Testis (tissue), 5 donors: ENCODE measurements at places on chromosomes 5 and 9.
A peak's percentile ranks its signal among the peaks of the same experiment; 100 is the strongest.

DNA sequence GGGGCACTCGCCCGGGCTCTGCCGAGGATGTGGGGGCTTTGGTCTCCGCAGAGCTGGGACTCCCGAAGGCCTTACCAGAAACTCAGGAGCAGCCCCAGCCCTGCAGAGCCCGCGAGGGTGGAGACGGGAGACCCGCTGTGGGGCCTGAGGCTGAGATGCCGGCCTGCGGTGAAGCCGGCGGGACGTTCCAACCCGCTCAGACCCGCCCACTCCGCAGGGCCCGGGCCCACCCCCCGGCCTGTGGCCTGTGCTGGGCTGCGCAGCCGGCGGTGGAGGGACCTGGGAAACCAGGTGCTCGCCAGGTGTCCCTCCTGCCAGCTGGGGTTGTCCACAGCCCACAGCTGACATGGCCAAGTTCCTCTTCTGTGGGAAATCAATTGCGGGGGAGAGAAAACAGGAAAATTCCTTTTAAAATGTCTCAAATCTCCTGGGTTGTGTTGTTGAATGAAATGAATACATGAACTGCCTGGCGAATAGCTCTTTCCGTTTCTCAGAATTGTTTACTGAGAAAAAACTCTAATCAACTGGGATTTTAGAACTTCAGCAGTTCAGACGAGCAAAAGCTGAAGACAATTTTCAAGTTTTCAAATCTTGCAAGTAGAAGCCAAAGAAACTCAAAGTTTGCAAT lies 49.0 kb upstream of the IRX4 start:
- DNase-seq = peak; percentile 48

- no peak for DNase-seq
Observed at GRCh38 chr5:50658246-50658645, 8.2 kb upstream of the PARP8 start.

DNA sequence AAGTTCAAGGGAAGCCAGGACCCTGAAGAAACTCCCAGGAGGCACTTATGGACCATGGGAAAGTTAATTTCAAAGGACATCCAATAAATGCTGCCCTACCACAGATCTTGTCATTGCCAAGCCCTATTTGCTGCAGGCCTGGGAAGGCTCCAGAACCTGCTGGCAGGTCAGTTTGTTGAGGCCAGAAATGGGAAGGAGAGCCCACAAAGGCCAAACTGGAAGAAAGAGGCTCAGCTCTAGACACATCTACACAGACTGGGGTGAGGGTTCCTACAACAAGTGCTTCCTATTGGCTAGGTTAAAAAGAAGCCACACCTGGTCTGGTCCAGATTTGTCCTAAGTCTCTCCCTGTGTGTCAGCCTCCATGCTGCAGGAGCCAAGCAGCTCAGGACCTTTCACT lies 94.4 kb downstream of the SIL1 start:
- DNase-seq = no peak

GRCh38 chr5:65722575-65723403 lies 784 bp downstream of the NLN start:
- peak; percentile 27 for DNase-seq

DNA sequence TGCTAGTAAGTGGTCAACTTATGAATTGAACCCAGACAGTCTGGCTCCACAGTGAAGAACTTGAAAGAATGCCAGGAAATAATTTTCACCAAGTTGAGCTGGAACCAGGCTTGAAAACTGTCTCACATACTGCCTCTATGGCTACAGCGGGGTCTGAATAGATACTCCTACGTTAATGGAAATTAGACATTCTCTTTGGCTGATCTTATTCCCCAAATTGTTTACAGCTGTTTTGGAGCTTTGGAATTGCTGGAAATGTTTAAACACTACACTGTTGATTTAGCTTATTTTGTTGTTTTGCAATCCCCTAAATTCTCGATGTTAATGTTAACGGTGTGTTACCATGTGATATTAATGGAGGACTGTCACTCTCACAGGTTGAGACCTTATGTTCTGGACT lies 146.4 kb downstream of the FBXL7 start:
- no peak for DNase-seq

DNA sequence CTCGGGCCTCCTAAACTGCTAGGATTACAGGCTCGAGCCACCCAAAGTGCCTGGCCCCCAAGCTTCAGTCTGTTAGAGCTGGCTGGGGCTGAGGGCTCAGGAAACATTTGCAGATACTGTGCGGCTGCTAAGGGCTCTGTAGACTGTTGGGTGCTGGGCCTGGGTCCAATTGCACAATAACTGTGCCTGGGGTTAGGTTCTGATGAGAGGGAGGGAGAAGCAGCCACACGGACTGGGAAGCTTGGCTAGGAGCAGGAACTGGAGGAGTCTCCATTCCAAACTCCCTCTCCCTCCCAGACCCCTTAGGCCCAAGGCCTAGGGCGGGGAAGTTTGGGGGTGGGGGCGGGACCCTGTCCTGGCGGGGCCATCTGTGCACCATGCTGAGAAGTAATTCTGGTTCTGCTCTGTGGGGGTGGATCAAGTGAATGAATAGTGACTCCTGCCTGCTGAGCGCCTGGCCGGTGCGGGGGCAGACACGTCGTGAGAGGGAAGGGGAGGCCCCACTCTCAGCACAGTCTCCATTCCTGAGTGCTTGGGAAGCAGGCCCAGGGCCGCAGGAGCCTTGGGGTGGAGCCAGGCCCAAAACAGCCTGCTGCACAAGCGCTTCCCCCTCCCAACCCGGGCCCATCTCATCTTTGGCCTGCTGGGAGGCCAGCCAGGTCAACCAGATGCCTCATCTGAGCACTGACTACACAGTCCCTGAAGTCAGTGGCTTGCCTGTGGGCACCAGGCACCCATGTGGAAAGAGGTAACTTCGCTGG lies 1.5 kb downstream of the ASS1 start:
- DNase-seq = peak; percentile 90

DNA sequence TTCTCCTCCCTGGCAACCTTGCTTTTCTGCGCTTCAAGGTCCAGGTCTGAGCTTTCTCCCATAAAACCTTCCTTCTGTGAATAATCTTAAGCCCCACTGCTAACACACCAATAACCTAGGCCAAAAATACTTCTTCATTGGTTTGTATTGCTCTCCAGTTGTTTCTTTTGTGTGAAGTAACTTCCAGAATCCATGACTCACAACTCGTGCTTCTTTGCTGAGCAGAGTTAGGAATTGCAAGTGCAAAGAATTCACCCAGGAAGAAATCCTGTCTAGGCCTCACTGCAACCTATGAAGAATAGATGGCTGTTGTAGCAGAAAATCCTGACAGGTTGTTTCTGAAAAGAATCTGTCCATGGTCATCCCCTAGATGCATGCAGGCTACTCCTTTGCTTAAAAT lies 295.7 kb downstream of the MED10 start:
- no peak for DNase-seq

- no peak for DNase-seq
Observed at GRCh38 chr5:108876451-108876850, 128.8 kb downstream of the FER start.

DNA sequence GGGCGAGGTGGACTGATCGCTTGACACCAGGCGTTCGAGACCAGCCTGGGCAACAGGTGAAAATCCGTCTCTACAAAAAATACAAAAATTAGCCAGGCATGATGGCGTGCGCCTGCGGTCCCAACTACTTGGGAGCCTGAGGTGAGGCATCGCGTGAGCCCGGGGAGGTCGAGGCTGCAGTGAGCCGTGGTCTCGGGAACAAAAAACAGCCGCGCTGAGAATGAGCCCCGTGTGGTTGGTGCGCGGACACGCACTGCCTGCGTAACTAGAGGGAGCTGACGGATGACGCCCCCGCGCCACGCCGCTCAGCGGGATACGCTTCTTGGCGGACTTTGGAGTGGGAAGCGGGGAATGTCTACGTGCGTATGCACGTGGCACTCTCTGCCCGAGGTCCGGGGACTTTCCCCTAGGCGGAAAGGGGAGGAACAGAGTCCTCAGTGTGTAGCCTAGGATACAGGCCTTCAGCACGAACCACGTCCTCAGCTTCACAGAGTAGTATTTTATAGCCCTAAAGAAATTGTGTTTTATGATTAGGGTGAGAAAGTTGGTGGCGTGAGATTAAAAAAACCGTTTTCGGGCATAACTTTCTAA lies at the start of gene RMRP:
Gene RMRP, minus strand, starts transcription at position 474 of the 591 bp plus-strand sequence.
- peak; percentile 97 for DNase-seq

GRCh38 chr5:109759306-109759705 lies 69.6 kb downstream of the MAN2A1 start:
- no peak for DNase-seq

GRCh38 chr5:107404595-107405374 lies 266.0 kb downstream of the EFNA5 start:
- no peak for DNase-seq
